Stimulated activated CD4-positive, alpha-beta T cell treated with anti-CD3 and anti-CD28 coated beads, TNF-alpha, amount 100 ng/mL, for 1 hour (primary cell): ENCODE measurements at places on chromosomes 16 and 17.

- no peak for DNase-seq
Observed at GRCh38 chr16:69273009-69273408, 38.1 kb upstream of the VPS4A start.

- DNase-seq, result no peak
Observed at GRCh38 chr16:20884240-20884556, 16.0 kb downstream of the DCUN1D3 start.

DNA sequence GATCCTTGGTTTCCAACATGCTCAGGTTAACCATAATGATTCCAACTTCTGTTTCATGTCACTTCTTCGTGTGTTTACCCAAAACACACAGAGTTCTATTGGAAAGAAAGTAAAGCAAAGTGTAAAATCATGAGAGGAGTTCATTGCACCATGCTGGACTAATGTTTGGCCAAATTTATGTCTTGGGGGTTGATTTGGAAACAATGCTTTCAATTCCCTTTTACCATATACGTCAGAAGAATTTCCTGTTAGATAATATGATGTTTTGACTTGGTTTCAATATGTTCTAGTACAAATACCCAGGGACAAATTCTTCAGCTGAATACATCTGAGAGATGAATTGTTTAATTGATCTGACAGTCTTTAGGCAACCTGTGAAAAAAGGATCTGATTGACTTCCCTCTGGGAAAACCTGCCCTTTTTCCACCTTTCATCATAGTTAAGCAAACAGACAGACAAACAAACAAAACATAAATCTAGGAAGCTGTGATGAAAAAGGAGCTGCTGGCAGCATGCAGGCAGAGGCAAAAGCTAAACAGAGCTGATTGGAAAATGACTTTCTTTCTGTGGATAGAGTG is 26.0 kb upstream of the MPHOSPH6 start:
- DNase-seq, result no peak

- no peak for DNase-seq
Observed at GRCh38 chr17:19003543-19004420, 782 bp downstream of the FAM83G start.

- DNase-seq, result peak; percentile 44
Observed at GRCh38 chr17:40516581-40517285, 15.3 kb upstream of the TNS4 start.

GRCh38 chr16:85312174-85312573 is 199.9 kb upstream of the CIBAR2 start:
- no peak for DNase-seq

DNA sequence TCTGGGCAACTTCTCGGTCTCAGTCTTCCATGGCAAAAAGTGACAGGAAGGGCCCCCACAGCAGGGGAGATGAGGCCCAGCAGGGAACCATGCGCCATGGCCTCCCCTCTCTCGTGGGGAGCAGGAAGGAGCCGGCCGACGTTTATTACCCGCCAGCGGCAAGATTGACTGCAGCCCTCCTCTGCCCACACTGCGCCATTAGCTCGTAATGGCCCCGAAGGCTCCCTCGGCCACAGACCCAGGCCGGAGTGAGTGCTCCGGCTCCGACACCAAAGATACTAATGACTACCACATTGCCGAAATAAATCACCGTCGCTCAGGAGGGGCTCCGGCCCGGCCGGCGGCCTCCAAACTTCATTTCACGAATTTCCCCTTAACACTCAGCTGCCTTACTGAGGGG is 226.9 kb downstream of the C16orf78 start:
- DNase-seq, result no peak

GRCh38 chr17:27577884-27578717 is 52.9 kb upstream of the LGALS9 start:
- DNase-seq, result no peak

DNA sequence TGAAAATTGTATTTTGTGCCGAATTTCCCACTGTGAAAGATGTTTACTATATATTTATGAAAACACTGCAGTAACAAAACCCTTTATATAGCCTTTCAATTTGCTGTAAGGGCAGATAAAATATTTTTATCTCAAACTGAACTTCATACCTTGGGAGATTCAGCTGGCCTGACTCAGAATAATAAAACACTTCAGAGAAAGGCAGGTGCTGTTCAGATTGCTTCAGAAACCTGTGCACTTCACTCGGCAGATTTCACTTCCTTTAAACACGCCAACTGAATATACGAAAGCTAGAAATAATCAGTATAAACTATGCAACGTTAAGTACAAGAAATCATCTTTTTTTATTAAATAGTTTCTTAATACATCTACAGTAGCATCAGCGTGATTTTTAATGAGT is 839.1 kb upstream of the RBFOX1 start:
- DNase-seq, result no peak

DNA sequence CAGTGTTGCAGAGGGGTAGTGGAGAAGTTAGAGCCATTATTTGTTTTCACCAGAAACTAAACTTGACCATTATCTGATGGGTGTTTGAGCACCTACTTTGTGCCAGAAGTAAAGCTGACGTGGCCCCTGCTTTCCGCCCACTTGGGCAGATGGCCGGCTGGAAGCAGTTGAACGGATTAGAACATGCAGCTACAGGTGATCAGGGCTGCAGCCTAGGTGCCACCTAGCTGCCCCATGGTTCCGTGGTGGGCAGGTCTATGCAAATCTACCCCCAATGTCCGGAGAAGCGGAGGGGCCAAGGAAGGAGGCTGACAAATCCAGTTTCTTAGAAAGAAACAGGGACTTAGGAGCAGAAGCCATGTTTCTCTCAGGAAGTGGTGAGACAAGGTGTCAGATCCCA is 62.7 kb downstream of the B9D1 start:
- DNase-seq, result no peak

DNA sequence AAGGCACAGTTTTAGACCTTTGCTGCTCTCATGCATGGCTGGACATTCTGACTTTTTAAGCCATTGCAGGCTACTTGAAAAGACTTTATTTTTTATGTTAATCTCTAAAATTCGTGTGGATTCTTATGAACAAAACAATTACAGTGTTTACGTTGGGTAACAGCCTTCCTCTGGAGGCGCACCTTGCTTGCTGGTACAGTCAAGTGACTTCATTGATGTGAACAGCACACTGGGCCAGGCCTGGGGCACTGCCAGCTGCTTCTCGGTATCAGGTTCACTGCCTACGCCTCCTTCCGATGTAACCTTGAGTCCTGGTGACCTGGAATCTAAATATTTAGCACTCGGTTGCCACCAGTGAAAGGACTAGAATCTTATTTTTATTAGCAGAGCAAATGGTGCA is 27.8 kb downstream of the MARCHF10 start:
- DNase-seq, result no peak

DNA sequence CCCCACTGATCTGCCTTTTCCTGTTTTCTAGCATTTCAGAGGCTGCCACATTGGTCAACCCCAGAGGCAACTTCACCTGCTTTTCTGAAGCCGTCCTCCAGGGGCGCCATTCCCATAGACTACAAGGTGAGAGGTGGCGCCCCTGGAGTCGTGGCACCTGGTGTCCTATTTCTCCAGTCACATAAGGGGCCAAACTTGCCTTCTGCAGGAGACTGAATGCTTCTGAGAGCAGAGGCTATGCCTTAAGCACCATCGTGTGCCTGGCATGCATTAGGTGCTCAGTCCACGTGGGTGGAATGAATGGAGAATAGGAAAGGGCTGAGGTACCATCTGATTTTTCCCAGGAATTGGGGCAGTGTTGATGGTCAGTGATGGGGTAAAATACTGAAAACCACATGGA is 164.8 kb downstream of the HAPSTR1 start:
- DNase-seq, result no peak

- no peak for DNase-seq
Observed at GRCh38 chr17:7476494-7476893, 2.9 kb downstream of the ZBTB4 start.

GRCh38 chr16:59047114-59047513 is 313.0 kb upstream of the GOT2 start:
- no peak for DNase-seq

GRCh38 chr17:80101946-80102663 is 724 bp downstream of the GAA start:
- no peak for DNase-seq

DNA sequence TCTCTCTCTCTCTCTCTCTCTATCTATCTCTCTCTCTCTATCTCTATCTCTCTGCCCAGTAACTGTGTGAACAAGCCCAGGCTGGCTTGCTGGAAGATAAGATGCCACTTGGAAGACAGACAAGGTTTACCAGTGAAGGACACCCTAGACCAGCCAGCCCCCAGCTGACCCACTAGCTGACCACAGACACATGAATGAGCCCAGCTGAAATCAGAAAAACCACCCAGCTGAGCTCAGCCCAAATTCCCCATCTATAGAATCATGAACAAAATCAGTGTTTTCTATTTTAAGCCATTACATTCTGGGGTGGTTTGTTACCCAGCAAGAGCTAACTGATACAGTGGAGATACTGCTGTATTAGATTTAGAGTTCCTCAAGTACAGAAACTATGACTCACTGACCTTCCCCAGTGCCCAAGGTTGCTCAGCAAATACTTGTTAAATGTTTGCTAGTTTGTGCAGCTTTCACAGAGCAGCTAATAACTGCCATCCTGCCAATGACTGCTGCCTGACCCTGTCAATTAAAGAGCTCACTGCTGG is 18.0 kb downstream of the EMP2 start:
- DNase-seq, result no peak

- DNase-seq, result no peak
Observed at GRCh38 chr16:48013491-48013901, 142.3 kb downstream of the ABCC12 start.
